Activated CD4-positive, alpha-beta T cell treated with anti-CD3 and anti-CD28 coated beads, Interleukin-2, amount 10 ng/mL, durations not matched to agents 24 days and 14 days (primary cell): ENCODE measurements at places on chromosomes 13 and 19.

- DNase-seq = no peak
Observed at GRCh38 chr19:51511353-51511752, 9.8 kb upstream of the SIGLEC12 start.

DNA sequence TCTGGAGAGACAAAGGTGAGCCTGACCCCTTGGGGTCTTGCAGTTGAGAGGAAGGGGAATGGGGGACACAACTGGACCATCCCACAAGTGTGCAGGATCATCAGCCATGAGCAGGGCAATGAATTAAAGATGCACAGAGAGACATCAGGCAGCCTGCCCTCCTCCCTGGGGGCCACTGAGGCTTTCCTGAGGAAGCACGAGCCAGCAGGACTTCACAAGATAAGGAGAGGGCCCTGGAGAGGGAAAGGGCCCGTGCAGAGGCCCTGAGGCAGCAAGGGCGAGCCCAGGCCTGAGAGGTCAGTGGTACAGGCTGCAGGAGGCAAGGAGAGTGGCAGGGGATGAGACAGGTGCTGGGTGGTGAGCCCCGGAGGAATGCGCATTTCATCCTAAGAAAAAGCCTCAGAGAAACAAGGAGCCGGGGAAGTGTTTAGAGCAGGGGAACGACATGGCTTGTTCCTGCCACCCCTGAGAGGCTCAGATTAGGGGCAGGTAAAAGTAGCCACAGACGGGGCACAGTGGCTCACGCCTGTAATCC lies 9.0 kb upstream of the PRKD2 start:
- no peak for DNase-seq

- DNase-seq = no peak
Observed at GRCh38 chr19:33512580-33513137, 8.9 kb downstream of the PEPD start.

- DNase-seq = no peak
Observed at GRCh38 chr13:112776971-112777370, 87.1 kb downstream of the ATP11A start.

- DNase-seq = peak; percentile 70
Observed at GRCh38 chr13:99196466-99197116, 4.1 kb upstream of the UBAC2 start.

DNA sequence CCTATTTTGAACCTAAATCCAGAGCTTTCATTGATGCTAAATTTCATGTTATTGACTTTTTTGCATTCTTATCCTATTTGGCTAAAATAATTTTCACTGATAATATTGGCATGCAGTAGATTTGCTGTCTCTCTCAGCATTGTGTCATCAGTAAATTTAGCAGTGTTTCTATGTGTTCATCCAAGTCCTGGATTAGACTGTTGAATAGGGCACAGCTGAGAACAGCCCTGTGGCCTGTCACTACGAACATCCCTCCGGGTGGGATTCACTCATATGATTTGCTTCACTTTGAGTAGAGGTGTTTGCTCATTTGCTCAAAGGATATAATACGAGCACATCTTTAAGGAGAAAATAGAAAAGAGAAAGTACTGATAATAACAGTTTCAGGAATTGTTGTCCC lies 101.5 kb downstream of the HSPH1 start:
- DNase-seq = no peak

- DNase-seq = no peak
Observed at GRCh38 chr19:6793973-6794372, 21.5 kb downstream of the VAV1 start.

- DNase-seq = peak; percentile 64
Observed at GRCh38 chr19:29662604-29663404, 2.5 kb upstream of the PLEKHF1 start.

DNA sequence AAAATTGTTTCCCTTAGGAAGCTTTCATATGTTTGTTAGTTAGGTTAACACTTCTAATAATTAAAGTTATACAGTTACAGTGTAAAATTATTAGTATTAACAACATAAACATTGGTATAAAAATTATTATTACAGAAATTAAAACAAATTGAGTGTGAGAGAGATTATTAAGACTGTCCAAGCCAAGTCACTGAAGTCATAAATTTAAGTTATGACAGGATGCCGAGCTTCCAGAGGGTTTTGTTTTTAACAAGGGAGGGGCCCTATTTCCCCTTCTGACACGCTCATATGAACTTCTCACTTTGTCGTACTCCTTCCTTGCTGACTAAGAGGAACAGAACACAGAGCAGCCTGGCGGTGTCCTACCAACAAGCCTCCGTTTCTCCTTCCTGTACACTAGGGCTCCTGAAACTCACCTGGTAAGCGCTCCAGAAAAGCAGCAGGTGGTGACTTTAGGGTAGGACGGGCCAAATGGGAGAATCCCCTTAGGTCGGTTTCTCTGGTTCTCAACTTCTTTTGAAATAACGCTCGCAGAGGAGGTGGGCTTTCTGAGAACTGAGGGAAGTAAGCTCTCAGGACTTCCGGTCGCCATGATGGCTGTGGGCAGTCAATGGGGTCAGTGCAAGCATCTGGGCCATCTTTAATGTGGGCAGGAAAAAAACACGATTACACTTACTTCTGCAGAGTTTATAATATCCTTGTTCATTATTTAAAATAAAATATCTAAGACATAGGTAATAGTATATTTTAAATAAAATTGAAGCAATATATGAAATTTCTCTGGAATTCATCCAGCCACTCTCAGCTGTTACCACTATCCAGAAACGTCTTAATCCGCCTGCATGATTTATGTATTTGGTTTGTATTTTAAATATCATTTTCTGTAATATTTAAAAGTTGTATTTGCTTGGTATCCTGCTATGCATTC lies at the start of gene CARD8:
CARD8 (minus strand) TSS at position 537 of the 928 bp plus-strand sequence. CDS start 14,892 bp downstream, outside the sequence.
- peak; percentile 95 for DNase-seq

GRCh38 chr13:41622432-41623429 lies 165.4 kb downstream of the RGCC start:
- no peak for DNase-seq

- no peak for DNase-seq
Observed at GRCh38 chr13:51004918-51005460, 95.4 kb downstream of the RNASEH2B start.

- no peak for DNase-seq
Observed at GRCh38 chr13:51638216-51638871, 54.1 kb downstream of the WDFY2 start.

DNA sequence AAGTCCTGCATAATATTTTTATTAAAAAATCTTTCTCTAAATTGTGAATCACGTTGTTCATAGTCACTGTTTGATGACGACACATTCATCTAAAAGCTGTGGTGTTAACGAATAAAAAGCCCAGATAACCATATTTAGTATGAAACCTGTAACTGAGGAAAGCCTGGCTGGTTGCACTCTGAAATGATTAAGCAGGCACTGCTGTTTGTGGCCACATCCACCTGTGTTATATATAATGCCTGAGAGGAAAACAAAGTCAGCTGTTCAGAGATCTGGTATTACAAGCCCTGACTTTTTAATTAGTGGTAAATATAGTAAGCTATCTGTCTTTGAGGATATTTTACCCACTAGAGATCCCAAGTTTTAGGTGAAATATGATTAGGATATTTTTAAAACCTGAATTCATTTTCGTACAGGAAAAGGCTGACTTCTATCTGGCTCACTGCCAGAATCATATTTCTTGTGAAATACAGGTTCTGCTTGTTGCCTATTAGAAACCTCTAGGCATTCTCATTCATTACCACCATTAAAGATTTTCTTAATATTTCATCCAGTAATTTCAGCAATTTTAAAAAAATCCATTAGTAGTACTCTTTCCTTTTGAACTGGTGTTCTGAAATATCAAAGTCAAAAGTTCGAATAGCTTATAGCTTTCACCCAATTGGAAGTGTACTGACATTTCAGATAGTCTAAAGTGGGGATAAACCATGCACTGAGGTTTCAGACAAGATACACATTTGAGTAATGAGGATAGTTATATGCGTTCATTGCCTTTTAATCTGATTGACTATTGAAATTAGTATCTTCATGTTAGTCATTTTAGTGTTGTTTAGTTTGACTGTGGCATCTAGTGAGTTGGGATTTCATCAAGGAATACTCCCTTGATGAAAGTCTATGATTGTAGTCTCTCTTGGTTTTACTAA lies 79.7 kb downstream of the LMO7 start:
- DNase-seq = no peak

DNA sequence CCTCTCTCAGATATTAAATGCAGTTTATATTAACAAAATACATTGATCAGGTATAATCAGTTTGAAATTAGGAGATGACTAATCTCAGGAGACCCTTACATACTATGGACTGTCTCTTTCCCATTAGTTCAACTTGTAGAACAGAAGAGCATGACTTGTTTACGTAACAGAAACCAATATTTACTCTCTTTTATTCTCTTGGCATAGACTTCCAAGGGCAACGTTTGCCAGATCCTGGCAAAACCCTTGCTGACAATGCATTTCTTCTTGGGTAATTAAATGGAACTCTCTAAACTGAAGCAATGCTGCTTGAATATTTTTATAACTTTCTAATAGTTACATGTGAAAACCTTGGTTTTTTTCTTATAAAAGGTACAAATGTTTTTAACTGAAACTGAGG lies 68.3 kb upstream of the MYO16 start:
- DNase-seq = no peak
